ENCODE measurements at places on chromosomes 16 and 17. TPM values are rescaled to one million over a fixed set of nuclear protein-coding genes. Genes with fewer than 3 reads are reported as not detected.

The GRAP gene
- polyA plus RNA-seq, result 0.13 TPM

The KRTAP9-2 gene
- not detected for polyA plus RNA-seq

DNA sequence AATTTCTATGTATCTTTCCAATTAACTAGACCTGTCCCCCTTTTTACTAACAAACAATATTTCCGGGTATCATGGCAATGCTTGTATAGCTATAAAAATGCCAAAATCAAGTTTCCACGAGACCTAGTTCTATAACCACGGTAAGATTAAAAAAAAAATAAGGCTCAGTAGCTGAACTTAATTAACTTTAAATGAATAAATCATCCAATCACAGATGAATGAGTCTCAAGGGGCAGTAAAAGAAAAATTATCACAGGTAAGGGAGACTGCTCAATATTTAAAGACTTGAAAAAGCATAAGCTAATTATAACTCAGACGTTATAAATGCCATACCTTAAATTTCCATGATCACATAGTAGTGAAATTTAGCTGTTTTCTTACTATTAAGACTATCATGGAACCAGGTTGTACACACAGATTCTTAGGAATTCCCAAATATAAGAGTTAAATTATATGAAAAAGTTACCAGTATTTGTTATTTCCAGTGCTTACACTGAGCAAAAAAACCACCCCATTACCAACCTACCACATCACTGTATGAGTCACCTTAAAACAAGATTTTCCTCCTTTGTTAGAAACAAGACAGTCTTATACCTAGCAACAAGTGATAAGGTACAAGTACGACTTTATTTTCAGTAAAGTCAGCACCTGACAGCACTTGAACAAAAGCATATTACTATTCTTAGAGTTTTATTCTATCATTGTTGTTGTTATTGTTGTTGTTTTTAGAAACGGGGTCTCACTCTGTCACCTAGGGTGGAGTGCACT lies 20.6 kb downstream of the SSH2 start:
- DNase-seq, result peak; percentile 52
- H3K27me3 ChIP-seq, result no peaks in the 10 kb centered on the region
- no peak overlapping the region for H3K27ac ChIP-seq
- no peaks in the 10 kb centered on the region for H3K36me3 ChIP-seq

DNA sequence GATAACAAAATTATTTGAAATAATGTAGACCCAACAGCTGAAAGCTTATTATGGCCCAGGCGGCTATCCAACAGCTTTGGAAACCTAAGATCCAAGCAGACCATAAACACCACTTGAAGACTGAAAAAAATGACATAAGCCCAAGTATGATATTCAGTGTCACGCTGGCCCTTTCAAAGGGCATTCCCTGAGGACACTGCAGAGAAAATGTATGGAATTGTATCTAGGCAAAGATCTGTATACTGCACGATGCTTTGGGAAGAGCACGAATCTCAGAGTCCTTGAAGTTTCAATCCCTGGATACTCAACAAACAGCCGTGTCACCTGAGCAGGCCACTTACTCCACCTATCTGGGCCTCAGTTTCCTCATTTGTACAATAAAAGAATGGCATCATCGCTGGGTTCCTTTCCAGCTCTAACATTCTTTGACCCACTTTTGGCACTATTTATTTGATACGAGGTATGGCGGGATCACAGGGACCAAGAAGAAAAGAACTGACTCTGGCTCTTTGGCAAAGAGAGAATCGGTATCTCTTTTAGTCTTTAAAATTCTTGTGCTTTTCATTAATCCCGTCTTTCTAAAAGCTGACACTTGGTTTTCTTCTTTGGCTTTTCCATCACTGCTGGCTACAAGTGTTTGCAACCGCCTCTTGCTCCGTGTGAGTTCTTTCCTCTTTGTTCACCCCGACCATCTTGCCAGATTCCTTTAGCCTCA lies 1.2 kb downstream of the STAT5B start:
- H3K4me3 ChIP-seq, result peak overlapping the region; percentile 77
- H3K27me3 ChIP-seq, result no peaks in the 10 kb centered on the region
- peak overlapping the region; percentile 76 for H3K27ac ChIP-seq

GRCh38 chr17:17590141-17590751 lies 1.3 kb downstream of the PEMT start:
- H3K4me3 ChIP-seq, result no peak overlapping the region
- DNase-seq, result no peak
- H3K4me1 ChIP-seq, result peaks cover 9% of the 10 kb centered on the region
- no peaks in the 10 kb centered on the region for H3K36me3 ChIP-seq
- no peak overlapping the region for H3K27ac ChIP-seq

The OMG gene
- polyA plus RNA-seq, result not detected

DNA sequence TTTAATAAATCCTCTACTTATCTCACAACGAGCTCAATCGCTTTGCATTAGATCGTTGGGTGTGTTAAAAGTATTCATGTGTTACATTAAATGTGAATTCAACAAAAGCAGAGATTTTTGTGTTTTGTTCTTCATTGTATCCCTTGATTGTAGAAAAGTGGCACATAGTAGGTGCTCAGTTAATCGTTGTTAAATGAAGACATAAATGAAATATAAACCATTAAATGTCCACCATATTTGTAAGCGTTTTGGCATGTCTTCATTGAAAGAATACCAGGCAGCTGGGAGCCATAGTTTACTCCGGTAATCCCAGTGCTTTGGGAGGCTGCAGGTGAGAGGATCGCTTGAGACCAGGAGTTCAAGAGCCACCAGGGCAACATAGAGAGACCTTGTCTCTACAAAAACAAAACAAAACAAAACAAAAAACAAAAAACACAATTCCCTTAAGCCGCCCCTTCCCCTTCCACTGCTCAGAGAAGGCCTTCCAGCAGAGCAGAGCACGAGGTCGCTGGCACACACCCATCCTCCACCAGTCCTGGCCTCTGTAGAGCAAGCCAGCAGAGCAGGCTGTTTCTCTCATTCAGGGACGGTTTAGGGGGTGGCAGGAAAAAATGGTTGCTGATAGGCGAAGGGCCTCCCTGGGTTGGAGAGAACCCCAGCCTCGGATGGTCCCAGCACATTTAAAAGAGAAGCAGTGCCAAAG lies 673 bp upstream of the CHD9 start:
- H3K27me3 ChIP-seq, result no peaks in the 10 kb centered on the region
- peaks cover 20% of the 10 kb centered on the region for H3K4me1 ChIP-seq
- no peaks in the 10 kb centered on the region for H3K36me3 ChIP-seq
- H3K4me3 ChIP-seq, result peak overlapping the region; percentile 33
- H3K27ac ChIP-seq, result peak overlapping the region; percentile 88
- no peak for DNase-seq

- H3K27me3 ChIP-seq, result no peaks in the 10 kb centered on the region
- no peak overlapping the region for H3K27ac ChIP-seq
- DNase-seq, result no peak
- H3K4me1 ChIP-seq, result no peaks in the 10 kb centered on the region
- no peak overlapping the region for H3K4me3 ChIP-seq
Measured at GRCh38 chr16:82220541-82220940, 50.5 kb upstream of the MPHOSPH6 start.

DNA sequence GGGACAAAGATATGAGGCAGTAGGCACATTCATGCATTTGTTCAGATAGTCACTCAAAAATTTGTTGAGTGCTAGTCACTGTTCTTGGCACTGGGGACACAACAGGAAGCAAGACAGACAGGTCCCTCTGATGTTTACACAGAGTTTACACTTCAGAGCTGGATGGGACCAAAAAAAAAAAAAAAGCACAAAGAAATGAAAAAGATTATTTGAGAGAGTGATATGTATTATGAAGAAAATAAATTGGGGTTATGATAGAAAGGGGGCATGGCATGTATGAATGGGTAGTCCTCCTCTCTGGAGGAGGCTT lies 3.5 kb upstream of the YPEL2 start:
- no peak overlapping the region for H3K4me3 ChIP-seq
- H3K27ac ChIP-seq, result no peak overlapping the region
- H3K36me3 ChIP-seq, result no peaks in the 10 kb centered on the region
- peaks cover 12% of the 10 kb centered on the region for H3K4me1 ChIP-seq
- no peak for DNase-seq

GRCh38 chr16:58832386-58832895 lies 98.3 kb upstream of the GOT2 start:
- no peaks in the 10 kb centered on the region for H3K27me3 ChIP-seq
- H3K36me3 ChIP-seq, result no peaks in the 10 kb centered on the region
- no peak overlapping the region for H3K4me3 ChIP-seq
- H3K27ac ChIP-seq, result no peak overlapping the region
- DNase-seq, result no peak
- H3K4me1 ChIP-seq, result no peaks in the 10 kb centered on the region

The CASKIN1 gene
- polyA plus RNA-seq, result 0.06 TPM

- H3K4me1 ChIP-seq, result peaks cover 4% of the 10 kb centered on the region
- DNase-seq, result no peak
- H3K27ac ChIP-seq, result no peak overlapping the region
- no peaks in the 10 kb centered on the region for H3K27me3 ChIP-seq
Measured at GRCh38 chr17:50480854-50481490, 2.3 kb downstream of the RSAD1 start.

The KRT31 gene
- polyA plus RNA-seq, result 0.05 TPM

GRCh38 chr17:30116345-30116660 lies 313 bp upstream of the NSRP1 start:
- peaks cover 2% of the 10 kb centered on the region for H3K36me3 ChIP-seq
- no peak for DNase-seq
- no peaks in the 10 kb centered on the region for H3K27me3 ChIP-seq

DNA sequence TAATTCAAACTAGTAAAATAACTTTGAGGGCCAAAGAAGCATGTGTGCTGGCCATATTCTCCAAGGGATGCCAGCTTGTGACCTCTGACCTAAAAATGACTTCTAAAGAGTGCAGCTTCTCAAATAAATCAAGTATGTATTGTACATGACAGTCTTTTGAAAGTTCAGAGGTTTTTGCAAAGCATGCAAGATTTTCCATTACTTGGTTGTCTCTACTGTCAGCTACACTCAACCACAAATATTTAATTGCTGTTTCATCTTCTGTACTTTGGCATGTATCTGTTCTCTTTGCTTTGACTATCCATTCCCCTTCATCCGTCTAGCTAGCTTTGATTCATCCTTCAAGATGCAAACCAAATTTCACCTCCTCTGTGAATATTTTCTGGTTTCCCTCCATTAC lies 121.9 kb upstream of the HS3ST2 start:
- no peaks in the 10 kb centered on the region for H3K36me3 ChIP-seq
- no peak for DNase-seq
- H3K27ac ChIP-seq, result no peak overlapping the region

DNA sequence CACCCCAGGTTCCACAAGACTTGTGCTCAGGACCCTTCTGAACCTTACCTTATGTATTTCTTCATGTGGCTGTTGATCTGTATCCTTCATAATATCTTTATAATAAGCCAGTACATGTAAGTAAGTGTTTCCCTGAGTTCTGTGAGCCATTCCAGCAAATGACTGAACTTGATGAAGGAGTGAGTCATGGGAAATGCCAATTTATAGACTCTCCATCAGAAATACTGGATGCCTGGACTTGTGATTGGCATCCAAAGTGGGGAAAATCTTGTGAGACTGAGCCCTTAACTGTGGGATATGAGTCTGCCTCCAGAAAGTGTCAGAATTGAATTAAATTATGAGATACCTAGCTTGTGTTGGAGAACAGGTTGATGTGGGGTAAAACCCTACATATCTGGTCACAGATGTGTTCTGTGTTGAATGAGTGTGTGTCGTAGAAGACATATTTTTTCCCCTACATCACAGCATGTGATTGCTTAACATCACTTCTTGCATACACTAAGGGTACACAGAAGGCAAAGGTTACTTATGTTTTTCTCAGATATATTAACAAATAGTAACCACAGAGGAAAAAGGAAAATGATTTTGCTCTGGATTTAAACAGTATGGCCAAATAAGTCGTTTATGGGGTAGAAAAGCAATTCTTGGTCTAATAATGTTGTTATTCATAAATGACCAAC lies 70.2 kb upstream of the NETO2 start:
- H3K4me1 ChIP-seq, result 0 out of 2 replicates have a peak, but pooled peaks cover 3% of the 10 kb centered on the region
- H3K27me3 ChIP-seq, result no peaks in the 10 kb centered on the region
- DNase-seq, result peak; percentile 12
- no peak overlapping the region for H3K4me3 ChIP-seq

The ASPHD1 gene
- 14.5 TPM for polyA plus RNA-seq

DNA sequence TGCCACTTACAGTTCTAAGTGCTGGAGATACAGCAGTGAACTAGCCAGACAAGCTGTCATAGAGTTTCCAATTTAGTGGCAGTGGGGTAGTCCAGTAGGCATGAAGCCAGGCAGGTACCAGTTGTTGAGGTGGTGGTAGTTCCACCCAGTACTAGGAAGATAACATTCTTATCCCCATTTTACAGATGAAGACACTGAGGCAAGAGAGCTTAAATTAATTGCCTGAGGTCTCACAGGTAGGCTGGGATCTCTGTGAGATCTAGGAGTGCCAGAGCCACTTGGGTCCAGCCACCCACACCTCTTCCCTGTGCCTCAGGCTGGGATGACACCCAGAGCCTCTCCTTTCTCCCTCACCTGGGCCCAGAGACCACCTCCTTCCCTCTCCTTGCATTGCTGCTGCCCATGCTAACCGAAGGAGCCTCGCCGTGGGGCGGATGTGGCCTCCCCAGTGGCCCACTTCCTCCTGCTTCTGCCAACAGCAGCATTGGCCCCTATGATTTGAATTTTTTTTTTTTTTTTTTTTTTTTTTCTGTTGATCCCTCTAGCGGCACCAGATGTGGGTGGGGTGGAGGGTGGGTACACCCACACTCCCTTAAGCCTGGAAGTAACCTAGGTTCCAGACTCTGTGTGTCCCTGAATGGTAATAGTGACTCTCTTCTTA lies 114.0 kb downstream of the PRKCB start:
- no peaks in the 10 kb centered on the region for H3K27me3 ChIP-seq
- H3K4me1 ChIP-seq, result no peaks in the 10 kb centered on the region
- H3K27ac ChIP-seq, result no peak overlapping the region
- DNase-seq, result no peak

The TEKT5 gene
- 0.26 TPM for polyA plus RNA-seq

DNA sequence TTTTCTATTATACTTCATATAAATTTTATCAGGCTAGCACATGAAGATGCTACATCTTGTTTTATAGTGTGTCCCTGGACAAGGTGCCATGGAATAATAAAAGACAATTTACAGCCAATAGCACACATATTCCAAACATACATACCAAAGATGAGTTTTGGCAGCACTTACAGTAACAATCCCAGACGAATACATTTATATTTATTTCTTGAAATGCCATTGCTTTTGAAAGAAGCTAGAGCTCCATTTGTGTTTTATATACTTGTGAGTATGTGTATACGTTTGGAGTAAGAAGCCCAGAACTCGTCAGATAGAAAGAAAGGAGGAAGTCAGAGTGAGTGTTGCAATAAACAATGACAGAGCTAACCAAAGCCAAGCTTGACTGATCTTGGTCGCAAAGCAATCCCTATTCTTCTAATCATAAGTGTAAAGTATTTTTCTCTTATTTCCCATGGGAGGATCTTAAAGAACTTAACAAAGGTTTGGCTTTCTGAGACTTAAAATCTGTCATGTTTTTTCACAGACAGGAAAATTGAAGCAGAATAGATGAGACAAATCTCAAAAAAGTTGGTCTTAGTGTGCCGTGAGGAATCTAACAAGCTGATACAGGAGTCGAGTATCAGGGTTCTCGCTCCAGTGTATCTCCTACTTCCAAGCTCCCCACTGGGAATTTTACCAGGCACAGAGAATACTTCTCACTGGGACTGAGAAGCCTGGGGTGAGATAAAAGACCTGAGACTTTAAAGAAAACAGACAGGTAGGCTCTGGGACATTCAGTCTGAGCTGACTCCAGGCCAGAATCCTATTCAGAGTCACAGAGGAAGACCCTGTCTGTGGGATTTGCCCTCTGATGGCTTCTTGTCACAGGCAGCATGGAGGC lies 175.4 kb downstream of the AATF start:
- DNase-seq, result peak; percentile 67
- peaks cover 11% of the 10 kb centered on the region for H3K36me3 ChIP-seq
- no peak overlapping the region for H3K4me3 ChIP-seq
- H3K27me3 ChIP-seq, result no peaks in the 10 kb centered on the region

All from IMR-90 (cell line).